Cardiac septum (tissue), 1 donor: ENCODE measurements at places on chromosomes 16 and 17. TPM values are rescaled to one million over a fixed set of nuclear protein-coding genes. Genes with fewer than 3 reads are reported as not detected.

TLCD1 gene
- 2.4 TPM for total RNA-seq

DNA sequence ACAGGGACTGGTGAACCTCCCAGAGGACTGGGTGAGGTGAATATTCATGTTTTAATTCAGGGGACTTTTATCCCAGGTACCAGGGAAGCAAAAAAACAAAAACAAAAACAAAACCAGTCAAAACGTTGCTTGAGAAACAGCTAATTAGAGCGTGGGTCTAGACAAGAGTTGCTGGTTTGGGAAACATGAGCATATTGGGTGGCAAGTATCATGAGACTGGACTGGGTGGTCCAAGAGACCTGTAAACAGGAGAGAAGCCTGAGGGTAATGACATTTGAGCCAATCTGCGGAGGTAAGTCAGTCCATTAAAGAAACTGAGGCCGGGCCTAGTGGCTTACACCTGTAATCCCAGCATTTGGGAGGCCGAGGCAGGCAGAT, 11.5 kb upstream of the BPTF start:
- DNase-seq, result no peak

DNA sequence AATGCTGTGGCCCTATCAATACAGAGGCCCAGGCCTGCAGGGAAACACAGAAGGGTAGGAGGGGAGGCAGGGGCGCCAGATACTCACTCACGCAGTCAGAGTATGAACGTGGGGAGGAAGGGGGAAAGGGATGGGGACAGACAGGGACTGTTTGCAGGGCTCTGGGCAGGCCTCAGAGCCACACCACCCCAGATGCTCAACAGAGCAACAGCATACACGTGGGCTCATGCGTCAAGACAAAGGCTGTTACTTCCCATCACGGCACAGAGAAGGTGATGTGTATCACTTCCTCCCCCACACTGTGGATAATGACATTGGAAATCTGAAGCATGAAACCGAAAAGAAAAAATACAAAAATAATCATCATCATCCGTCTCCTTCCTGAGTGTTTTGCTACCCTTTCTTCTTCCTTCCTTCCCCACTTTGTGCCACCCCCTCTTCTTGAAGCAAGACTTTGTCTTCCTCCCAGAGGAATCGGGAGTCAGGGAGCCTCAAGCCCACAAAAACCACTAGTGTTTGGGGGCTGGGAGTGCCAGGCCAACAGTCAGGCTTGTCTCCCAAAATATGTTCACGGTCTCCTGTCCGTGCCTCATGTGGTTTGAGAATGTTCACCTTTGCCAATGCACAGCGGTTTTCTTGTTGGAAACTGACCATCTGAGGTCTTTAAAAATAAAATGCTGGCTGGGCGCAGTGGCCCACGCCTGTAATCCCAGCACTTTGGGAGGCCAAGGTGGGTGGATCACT, 20.1 kb downstream of the SLC39A11 start:
- DNase-seq, result peak; percentile 72

DNA sequence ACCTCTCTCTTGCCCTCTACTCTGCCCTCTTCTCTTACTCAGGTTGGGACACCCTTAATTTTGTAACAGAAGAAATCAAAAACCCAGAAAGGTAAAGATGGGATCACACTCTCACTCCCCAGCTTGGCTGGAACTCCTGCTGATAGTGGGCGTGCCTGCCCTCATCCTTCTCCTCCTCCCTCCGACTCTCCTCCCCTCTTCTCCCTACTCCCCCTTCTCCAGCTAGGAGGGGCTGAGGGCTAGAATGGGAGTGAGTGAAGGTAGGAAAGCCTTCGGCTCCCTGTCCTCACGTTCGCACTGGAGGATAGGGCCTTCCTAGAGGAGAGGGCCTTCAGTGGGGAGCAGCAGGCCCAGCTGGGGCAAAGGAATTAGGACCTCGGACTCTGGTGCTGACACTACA, 20.3 kb downstream of the SLC7A6OS start:
- no peak for DNase-seq
